ENCODE measurements at places on chromosomes 11 and 22.

- no peak for DNase-seq
These were observed 3.1 kb upstream of the PGGHG start for GRCh38 chr11:285894-286220.

DNA sequence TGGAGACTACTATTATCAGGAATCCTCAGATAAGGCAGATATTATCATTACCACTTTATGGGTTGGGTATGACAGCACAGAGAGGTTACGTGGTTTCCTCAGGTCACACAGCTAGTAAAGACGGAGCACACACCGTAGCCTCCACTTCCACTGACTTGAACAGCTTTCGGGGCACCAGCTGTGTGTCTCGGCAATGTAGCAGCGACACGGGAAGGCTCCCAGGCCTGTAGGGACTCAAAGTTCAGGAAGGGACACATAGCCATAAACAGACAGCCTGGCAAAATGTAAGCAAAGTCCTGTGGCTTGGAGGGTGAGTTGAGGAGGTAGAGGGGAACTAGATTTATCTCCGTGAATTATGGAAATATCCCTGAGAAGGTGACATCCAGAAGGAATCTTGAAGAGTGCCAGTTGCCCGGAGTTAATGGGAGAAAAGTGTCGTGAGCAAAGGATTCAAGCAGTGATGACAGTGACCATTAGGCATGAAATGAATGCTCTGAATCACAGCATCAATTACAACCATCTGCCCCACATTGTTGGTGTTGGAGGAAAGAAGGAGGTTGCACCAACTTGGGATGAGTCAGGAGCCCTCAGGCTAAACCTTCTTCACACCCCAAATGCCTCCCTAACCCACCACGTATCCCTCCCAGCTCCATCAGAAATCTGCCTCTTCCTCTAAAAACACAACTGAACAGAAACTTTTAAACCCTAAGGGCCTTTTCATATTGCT is 106.7 kb upstream of the ASPHD2 start:
- DNase-seq: peak; percentile 93

DNA sequence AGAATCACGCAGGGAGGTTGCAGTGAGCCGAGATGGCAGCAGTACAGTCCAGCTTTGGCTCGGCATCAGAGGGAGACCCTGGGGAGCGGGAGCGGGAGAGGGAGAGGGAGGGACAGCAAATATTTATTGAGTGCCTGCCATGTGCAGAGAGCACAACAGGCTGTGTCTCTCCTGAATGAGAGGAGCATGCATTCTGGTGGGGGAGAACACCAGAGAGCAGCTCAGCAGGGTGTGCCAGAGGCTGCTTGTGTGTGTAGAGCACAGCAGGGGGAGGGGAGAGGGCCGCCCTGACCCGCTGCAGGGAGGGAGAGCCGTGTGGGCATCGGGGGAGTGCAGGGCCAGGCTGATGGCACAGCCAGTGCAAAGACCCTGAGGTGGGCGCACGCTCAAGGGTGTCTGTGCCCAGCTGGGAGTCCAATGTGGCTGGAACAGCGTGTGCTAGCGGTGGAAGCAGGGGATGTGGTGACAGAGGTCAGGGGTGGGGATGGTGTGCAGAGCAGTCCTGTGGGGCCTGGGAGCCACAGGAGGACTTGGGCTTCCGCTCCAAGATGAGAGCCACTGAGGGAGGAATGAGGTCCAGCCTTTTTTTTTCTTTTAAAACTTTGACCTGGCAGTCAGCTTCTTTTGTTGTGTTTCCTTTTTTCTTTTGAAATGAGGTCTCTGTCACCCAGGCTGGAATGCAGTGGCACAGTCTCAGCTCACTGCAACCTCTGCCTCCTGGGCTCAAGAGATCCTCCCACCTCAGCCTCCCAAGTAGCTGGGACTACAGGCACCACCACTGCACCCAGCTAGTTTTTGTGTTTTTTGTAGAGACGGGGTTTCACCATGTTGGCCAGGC is 12.0 kb downstream of the PPIL2 start:
- DNase-seq: no peak

DNA sequence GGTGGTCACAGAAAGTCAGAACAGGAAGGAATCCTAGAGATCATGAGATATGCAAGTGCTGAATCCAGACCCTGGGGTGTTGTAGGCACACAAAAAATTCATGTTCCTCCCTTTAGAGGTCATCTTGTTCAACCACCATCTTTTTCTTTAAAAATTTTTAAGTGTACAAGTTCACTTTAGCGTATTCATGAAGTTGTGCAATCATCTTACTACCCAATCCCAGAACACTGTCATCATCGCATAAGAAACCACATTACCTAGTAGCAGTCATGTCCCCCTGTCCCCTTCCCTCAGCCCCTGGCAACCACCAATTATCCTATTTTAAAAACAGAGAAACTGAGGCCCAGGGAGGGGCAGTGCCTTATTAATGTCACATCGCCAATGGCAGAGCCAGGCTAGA is 20.3 kb upstream of the WNT11 start:
- DNase-seq: no peak

- no peak for DNase-seq
These were observed 27.0 kb upstream of the LRRC55 start for GRCh38 chr11:57154739-57155138.

- no peak for DNase-seq
These were observed at the start of gene SCGB2A2 for GRCh38 chr11:62269654-62270278. Gene SCGB2A2, plus strand, starts transcription at chr11:62270158. Its CDS starts 59 bp downstream, at chr11:62270217.

DNA sequence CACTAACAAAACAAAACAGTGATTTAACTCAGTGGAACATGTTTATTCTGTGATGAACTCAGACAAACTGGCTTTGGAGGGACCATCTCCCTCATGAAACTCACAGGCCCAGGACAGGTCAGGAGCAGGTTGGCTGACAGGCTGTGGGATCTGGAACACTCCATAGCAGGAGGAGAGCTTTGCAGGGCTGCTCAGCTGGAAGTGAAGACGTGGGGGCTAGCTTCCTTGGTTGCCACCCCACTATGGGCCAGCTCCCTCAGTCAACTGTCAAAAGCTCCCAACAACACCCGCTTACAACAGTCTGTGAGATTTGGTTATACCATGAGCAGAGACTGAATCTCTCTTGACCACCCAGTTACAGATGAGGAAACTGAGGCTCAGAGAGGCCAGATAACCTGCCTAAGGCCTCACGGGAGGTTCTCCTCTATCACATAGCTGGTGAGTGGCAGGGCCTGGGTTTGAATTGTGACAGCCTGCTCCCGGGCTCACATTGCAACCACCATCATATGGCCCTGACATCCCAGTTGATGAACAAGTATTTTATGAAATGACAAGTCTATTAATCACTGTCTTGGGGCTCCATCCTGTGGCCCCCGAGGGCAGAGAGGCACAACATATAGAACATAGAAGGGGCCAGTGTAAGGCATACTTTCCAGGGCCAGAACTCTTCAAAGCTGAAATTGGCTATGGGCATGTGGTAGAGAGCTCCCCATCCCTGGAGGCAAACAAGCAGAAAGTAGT is 473.4 kb downstream of the MN1 start:
- no peak for DNase-seq

DNA sequence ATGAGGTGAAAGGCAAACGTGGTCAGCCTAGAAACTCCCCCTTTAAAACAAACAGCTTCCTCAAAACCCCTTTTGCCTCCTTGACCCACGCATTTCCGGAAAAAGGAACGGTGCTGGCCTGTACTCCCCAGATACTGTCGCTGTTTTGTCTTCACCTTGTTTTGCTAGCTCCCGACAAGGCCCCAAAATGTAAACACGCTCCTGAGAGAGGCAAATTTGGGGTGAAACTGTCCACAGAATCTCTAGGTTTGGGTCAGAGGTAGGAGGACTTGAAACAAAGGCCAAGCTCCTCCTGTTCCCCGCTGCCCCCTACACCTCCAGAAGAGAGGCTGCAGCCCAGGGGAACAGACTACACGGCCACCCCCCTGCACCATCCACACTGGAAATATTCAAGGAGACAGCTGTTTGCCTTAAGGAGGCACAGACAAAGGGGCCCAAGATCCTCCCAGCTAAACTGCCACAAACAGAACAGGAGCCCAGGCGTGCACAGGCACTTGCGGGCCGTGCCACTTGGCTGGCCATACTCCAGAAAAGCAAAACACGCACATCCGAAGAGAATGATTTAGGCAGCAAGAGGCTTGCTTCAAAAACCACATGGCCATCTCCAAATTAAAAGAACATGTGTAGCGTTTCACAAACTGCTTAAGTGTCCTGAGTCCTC is 160.5 kb upstream of the GRK3 start:
- no peak for DNase-seq

DNA sequence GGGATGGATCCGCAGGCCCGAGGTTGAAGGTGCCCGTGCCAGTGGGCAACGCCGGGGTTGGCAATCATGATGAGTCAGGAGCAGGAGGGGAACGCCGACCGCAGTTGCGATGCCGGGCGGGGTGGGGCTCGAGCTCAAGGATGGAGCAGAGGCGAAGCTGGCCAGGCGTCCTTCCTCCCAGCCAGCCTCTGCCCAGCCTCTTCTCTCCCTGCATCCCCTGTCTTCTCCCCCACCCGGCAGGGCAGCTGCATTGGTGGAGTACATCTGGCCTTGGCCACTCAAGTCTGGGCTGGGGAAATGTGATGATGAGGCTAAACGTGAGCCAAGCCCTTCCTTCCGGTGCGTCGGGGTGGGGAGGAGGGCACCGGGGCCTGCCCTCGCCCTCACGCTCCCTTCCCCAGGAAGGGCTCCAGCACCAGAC is 3.9 kb downstream of the IFITM10 start:
- DNase-seq: no peak

DNA sequence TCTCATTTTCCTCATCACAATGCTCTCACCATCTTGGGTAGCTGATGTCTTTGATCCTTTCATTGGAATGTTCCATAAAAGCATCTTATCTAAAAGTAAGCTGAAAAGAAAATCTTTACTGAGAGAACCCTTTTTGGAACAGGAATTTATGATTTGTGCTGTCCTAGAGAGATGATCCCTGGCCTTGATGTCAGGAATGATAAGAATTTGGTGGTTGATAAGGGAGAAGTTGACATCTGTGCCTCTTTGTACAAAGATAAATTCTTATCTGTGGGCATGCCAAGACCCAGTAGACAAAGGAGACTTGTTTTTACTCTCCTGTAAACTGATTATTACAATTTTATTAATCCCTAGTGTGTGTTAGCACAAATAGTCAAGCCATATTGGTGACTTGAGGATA is 36.9 kb downstream of the NAALAD2 start:
- no peak for DNase-seq

GRCh38 chr22:32336771-32337424 is 20.8 kb upstream of the RFPL3 start:
- DNase-seq: no peak

DNA sequence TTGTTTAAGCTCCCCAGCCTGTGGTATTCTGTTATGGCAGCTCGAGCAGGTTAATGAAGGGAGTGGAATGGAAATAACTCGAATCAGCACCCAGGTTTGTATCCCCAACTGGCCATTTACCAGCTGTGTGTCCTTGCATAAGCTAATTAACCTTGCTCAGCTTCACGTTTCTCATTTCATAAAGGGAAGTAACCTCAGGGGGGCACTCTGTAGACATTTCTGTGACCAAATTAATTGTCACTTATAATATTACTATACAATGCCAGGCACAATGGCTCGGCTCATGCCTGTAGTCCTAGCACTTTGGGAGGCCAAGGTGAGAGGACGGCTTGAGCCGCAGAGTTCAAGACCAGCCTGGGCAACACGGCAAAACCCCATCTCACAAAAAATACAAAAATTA is 13.8 kb downstream of the ADA2 start:
- DNase-seq: no peak

DNA sequence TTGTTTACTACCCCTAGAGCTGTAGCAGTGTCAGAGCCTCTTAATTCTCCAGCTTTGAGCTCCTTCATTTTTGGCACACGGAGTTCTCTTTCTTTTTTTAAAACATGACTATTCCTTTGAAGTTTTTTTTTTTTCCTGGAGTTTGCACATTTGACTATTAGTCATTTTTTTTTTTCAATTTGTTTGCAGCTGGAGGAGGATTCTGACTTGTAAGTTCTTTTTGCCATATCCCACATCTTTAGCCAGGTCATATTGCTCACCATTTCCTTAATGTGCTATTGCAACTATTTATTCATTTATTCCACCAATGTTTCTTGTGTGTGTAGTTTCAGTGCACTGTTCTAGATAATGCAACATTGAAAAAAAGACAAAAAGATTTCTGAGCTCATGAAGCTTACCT is 166.3 kb upstream of the ARHGAP20 start:
- no peak for DNase-seq

- no peak for DNase-seq
These were observed 38.2 kb upstream of the PAK1 start for GRCh38 chr11:77512092-77512491.

- DNase-seq: no peak
These were observed 83.3 kb downstream of the SGSM3 start for GRCh38 chr22:40453671-40454070.

Data from HFF-Myc (cell line).